HFFc6 (cell line): ENCODE measurements at places on chromosomes 1 and 21.

DNA sequence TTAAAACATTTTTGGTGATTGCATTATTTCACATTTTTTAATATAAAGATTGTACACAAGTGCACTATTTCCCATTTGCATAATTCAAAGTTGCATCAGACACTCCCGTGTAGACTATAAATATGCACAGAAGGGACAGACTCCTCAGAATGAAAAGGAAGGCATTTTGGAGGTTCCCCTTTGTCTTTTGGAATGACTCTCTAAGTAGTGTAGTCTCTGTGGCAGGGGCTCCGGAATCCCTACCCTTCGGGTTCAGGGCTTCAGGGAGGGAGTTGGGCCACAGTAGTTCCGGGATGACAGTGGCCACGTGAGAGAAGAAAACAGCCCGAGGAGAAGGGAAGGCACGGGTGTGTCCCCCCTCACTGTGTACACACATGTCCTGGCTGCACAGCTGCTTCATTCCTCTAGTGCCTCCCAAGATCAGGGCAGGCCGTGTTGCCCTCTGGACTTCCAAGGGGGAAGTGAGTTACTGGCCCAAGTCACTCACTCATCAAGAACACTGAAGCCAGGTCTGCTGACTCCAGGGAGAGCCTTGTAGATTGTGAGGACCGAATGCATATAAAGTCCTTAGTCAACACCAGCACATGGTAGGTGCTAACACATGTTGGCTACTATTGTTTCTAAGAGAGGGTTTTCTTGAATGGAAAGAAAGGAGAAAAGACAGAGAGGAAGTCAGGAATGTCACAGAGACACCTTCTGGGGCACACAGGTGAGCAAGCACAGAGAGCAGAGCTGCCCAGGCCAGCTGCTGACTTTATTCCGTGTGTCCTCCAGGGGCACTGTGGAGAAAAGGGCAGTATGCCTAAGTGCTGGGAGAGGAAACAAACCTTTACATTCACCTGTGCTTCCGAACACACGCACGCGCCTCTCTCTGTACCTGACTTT is 39.8 kb downstream of the LHX4 start:
- DNase-seq, result no peak

GRCh38 chr1:44949286-44949685 is 37.1 kb downstream of the EIF2B3 start:
- no peak for DNase-seq

GRCh38 chr21:42582787-42583476 is 69.3 kb downstream of the SLC37A1 start:
- no peak for DNase-seq

DNA sequence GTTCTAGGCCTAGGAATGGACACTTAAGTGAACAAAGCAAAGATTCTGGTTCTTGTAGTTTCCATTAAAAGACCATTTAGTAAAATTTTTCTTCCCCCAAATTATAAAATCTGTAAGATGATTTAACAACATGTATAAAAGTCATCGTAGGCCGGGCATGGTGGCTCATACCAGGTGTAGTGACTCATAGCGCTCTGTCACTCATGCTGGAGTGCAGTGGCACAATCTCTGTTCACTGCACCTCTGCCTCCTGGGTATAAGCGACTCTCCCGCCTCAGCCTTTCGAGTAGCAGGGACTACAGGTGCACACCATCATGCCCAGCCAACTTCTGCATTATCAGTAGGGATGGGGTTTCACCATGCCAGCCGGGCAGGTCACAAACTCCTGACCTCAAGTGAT is 9.1 kb downstream of the ASPM start:
- no peak for DNase-seq

- DNase-seq, result no peak
These were observed 693.1 kb downstream of the RWDD3 start for GRCh38 chr1:95927061-95927460.

DNA sequence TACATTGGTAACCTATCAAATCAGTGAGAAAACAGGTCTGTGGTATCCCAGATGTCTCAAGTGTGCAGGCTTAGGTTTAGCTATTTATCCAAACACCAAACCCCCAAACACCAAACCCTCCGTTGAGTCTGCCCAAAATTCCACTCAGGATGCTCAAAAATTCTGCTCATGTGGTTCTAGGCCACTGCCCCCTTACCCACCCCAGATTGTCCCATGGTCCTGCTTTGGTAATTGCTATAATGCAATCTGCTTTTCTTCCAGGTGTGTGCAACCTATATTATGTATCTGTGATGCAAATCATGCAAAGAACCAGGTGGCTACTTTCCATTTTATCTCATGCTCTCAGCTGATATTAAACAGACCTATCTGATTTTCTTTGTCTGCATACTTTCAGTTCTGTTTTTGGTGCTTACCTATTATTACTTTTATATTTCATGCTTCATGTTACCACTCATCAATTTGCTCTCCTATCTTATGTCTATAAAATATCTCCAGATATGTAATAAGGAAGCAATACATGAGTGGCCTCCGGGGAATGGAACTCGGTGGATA is 123.7 kb downstream of the TOMM20 start:
- DNase-seq, result no peak

DNA sequence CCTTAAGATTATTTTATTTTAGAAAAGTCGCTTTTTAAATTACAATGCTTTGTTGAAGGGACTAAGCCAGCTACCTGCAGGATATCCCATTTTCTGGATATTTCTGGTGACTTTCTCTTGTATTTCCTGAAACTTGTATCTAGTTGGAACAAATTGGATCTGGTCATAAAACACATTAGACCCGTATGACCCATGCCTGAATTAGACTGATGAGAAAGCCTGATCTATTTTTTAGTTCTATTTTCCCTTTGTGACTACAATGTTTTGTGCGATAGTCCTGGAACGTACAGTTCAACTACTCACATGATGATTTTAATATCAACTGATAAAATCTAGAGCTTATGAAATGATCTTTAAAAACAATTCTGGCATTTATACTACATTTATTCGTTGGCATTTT is 151.8 kb downstream of the RHOU start:
- no peak for DNase-seq

DNA sequence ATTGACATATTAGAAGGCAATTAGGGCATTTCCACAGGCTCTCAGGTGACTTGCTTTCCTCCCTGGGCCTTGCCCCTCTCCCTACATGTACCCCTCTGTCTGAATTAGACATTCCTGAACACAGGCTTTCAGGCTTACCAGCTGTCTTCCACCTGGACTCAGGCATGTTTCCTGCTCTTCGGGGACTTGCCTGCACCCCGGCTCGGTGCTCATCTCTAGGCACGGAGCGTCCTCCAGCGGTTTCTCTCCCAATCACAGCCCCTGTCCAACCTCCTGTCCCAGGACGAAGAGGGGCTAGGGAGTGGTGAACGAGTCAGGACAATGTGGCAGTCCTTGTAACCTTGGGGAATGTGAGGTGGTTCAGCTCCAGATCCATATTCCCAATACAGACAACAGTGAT is 4.2 kb downstream of the PROK1 start:
- DNase-seq, result no peak

- peak; percentile 25 for DNase-seq
These were observed 16.1 kb downstream of the TNFRSF8 start for GRCh38 chr1:12078938-12079861.

DNA sequence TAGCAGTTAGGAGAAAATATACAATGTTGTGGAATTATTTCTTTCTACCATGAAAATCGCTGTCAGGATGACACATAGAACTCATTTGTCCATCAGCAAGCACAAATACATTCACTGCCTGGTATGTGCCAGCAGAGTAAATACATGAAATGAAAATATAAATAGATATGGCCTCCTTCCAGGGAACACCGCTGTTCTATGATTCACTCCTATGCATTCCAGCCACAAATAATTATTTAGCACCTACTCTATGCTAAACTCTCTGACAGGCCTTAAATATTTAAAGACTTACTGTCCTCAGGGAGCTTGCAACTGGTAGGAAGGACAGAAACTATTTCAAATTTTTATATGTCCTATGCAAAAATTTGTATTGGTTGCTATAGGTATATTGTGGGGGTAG is 975.0 kb upstream of the NCAM2 start:
- no peak for DNase-seq

- peak; percentile 30 for DNase-seq
These were observed 129.9 kb downstream of the SLC30A10 start for GRCh38 chr1:219798283-219799030.

DNA sequence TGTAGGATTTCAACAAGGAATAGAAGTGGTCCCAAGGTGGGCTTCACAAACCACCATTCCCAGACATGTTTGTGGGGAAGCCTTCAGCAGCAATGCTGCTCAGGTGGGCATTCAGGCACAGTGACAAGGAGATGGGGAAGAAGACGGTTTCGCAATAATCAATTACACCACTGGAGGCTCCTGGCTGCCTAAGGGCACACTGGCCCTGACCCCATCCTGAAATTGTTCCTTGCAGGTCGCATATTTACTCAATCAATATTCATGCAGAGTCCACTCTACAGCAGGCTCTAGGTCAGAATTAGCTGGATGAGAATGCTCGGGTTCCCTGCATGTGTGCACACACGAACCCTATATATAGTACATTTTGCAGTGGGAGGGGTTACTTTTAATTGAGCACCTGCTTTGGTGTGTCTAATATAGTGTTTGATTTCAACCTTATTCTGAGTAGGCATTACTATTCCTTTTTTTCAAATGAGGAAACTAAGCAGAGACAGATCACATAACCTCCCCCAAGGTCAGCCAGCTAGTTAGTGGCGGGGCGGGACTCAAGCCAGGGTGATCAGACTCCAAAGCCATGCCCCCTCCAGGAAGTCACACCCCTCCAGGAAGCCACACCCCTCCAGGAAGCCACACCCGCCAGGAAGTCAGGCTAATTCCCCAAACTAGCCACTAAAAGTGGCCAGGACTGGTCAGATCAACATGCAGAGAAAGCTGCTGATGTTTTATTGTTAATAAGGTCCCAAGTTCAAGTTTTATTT is 106.5 kb downstream of the HLCS start:
- DNase-seq, result peak; percentile 8

GRCh38 chr1:212225871-212226302 is 59.3 kb upstream of the PPP2R5A start:
- DNase-seq, result no peak

- peak; percentile 58 for DNase-seq
These were observed 172.0 kb upstream of the CAMK1G start for GRCh38 chr1:209411491-209411929.

DNA sequence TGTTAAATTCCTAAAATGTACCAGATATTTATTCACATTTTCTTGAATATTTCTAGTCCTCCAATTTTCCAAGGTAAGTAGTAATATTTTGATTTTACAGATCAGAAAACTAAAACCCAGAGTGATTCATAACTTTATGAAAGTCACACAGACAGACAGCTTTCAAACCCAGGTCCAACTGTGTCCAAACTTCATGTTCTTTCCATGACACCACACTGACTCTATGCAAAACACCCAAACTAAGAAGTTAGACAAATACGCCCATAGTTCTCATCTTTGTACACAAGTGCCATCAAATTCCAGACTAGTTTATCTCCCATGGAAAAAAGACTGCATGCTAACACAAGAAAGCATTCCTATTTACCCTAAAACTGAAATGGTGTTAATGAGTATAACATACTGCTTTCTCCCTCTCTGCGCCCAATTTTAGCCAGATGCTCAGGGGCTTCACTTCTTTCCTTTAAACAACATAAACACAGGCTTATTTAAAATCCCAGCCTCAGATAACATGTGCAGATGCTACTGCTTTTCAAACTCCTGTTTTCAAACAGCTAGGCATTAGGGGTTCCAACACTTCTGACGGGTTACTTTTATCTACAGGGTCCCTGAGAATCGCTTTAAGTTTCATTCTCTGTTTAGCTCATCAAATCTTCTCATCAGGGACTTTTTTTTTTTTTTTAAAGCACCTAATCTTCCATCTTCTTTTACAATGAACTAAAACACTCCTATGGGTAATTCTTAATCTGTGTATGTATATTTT is 44.6 kb downstream of the WASF2 start:
- no peak for DNase-seq

GRCh38 chr21:45593162-45594022 is 50.1 kb upstream of the PCBP3 start:
- DNase-seq, result no peak

DNA sequence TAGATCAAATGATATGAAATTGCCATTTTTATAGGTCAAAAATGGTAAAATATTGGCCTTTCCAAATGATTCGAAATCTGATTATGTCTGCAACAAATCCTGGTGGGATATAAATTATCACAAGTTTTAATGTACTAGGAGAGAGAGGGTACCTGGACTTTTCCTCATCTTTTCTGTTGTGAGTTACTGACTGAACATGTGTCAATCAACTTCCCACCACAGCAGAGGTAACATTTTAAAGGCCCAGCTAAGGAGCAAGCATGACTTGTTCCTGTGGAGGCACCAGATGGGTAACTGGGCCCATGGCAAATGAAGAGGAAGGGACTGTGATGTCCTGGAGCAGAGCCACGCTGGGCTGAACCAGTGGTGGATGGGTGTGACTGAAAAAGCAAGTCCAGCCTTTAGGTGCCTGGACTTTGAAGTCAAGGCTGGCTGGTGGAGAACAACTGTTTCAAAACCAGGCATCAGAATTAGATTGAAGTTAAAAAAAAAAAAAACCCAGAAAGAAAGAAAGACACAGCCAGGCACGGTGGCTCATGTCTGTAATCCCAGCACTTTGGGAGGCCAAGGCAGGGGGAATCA is 6.6 kb downstream of the MR1 start:
- DNase-seq, result no peak
